ENCODE measurements at places on chromosomes 3 and 15. TPM values are rescaled to one million over a fixed set of nuclear protein-coding genes. Genes with fewer than 3 reads are reported as not detected.

- DNase-seq: no peak
Measured at GRCh38 chr3:82012775-82013174, 251.3 kb upstream of the GBE1 start.

Gene ROBO2
- 1.6 TPM for total RNA-seq

Gene TMEM207
- total RNA-seq: not detected

Gene PSMD2
- total RNA-seq: 122 TPM

GRCh38 chr15:32951736-32952464 is 234.1 kb downstream of the GREM1 start:
- DNase-seq: no peak

- no peak for DNase-seq
Measured at GRCh38 chr3:73415118-73415517, 209.6 kb downstream of the PDZRN3 start.

Data from sciatic nerve (tissue), 2 donors.